Endodermal cell (in vitro differentiated cells): ENCODE measurements at places on chromosomes 12 and 14. TPM values are rescaled to one million over a fixed set of nuclear protein-coding genes. Genes with fewer than 3 reads are reported as not detected.

CLEC14A gene
- total RNA-seq: 0.29 to 0.70 TPM (median 0.59 TPM) in 3 replicates

BDKRB1 gene
- total RNA-seq: not detected in 3 replicates

NOVA1 gene
- 23.2 and 25.4 TPM in 2 replicates for total RNA-seq

LPAR5 gene
- total RNA-seq: 0.59 and 0.73 TPM in 2 replicates

DNA sequence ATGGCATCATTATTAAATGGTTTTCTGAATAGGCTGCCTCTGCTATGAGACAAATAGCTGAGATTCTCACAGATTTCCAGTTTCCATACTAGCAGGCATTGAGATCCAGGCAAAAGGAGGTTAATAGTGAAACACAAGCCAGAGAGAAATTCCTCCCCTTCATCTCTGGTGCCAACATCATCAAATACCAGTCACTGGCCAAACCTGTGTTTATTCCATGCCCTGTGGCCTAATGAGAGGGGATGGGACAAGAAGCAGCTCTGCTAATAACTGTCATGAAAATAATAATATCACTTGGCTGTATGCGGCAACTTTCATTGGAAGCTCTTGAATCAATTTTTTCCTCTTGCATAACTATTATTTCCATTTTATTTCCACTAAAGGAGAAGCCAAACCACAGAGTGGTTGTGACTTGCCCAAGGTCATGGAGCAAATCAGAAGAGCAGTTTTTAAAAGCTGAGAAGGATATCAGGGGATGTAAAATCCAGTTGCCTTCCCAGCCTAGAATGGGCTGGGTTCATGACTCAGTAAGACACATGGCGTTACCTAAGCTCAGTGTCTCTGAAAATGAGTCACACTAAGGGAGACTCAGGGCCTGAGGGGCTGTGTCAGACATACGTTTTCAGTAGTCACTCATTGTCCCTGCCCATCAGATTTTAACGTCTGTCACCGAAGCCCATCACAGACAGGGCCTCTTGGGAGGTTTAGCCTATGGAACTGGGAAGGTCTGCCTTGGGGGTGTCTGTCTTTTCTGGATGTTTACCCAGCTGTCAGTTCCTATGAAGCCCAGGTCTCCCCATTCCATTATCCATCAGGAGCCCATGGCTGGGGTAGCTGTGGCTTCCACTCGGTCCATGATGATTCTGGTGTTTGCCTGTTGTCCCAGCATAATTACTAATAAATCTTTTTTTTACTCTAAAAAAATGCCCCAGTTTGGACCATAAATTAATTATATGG, 208.8 kb upstream of the EEA1 start:
- no peak overlapping the region for H3K27ac ChIP-seq
- no peaks in the 10 kb centered on the region for H3K36me3 ChIP-seq
- H3K4me3 ChIP-seq: no peak overlapping the region
- no peaks in the 10 kb centered on the region for H3K27me3 ChIP-seq

DNA sequence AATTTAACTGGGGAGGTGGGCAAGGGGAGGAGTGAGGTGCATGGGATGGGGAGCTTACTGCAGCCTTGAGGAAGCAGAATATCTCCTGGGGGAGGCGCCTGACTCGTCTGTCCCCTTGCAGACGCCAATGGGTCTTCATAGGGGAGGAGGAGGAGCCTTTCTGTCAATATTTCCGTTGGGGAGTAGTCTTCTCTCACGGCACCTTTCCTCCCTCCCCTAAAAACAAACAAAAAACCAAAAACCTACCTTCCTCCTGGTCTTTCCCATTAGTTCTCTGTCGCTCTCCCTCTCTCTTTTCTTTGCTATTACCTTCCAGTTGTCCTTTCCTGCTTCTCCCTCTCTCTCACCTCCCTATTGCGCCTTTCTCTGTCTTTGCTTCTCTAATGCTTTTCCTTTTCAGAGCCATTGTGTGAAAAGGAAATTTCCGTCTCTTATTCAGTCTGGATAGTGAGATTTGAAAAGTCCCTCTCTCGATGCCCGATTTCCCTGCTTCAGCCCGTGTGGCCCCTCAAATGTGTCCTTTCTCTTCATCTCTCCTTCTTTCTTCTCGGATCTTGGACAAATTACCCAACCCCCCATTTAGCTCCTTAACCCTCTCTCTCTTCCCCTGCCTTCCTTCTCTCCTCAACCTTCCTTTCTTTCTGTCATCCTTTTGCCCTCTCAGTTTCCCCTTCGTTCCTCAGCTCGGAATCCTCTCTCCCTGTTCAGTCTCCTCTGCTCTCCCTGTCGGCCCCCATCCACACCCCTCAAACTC, 5.9 kb downstream of the GPR84 start:
- H3K4me1 ChIP-seq: peaks cover 28% of the 10 kb centered on the region
- no peaks in the 10 kb centered on the region for H3K27me3 ChIP-seq
- peak overlapping the region; percentile 92 for H3K4me3 ChIP-seq
- no peaks in the 10 kb centered on the region for H3K36me3 ChIP-seq

- H3K4me1 ChIP-seq: peaks cover 9% of the 10 kb centered on the region
- H3K27me3 ChIP-seq: peaks cover 39% of the 10 kb centered on the region
- H3K27ac ChIP-seq: no peak overlapping the region
- H3K4me3 ChIP-seq: peak overlapping the region; percentile 21
These were observed 59.2 kb upstream of the PELI2 start for GRCh38 chr14:56059054-56059453.

- peaks cover 6% of the 10 kb centered on the region for H3K4me1 ChIP-seq
- no peaks in the 10 kb centered on the region for H3K36me3 ChIP-seq
- H3K27ac ChIP-seq: no peak overlapping the region
- H3K4me3 ChIP-seq: no peak overlapping the region
- peak; percentile 80 for DNase-seq
- H3K27me3 ChIP-seq: no peaks in the 10 kb centered on the region
These were observed 145.9 kb upstream of the SLCO1C1 start for GRCh38 chr12:20549108-20549719.

DNA sequence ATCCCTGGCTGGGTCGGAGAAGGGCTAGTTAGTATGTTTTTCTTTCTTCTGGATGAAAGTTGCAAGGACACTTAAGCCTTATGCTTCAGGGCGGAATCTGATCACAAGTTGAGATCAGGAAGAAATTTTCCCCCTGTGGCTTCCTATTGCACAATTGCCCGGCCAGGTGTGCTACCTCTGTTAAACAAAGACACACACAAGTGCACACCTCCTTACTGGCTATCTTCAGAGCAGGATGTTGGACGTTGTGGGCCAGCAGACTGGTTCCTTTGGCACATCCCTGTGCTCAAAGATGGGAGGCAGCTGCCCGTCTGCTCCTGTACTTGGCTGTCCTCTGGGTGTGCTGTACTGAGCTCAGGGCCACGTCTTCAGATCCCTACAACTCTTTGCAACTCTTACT, 19.1 kb downstream of the ETV6 start:
- DNase-seq: peak; percentile 49
- peaks cover 10% of the 10 kb centered on the region for H3K27me3 ChIP-seq

DNA sequence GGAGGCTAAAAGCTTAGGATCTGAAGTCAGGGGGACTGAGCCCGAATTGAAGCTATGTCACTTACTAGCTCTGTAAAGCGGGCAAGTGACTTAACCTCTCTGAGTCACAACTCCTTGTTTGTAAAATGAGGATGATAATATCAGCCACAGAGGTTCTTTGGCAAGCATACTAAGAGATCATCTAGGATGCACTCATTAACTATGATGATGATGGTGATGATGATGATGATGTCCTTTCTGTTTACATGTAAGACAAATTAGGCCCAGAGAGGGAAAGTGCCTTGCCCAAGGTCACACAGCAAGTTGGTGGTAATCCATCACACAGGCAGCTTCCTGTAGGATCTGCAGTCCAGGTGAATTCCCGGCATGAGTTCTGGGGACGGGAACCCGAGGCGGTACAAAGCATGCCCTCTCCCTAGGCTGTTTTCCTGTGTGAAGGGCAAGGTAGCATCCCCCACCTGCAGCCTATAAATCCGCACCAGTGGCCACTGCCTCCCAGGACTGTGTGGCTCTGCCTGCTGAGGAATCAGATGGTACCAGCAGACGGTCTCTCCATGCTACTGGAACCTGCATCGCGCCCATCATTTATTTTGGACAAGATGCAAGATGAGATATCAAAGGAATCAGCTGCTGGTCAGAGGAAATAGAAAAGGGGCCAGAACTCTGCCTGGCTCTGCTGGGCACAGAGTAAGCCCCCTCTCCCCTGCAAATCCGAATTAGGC, 55.2 kb downstream of the MAP1LC3B2 start:
- H3K4me1 ChIP-seq: no peaks in the 10 kb centered on the region
- H3K36me3 ChIP-seq: no peaks in the 10 kb centered on the region
- no peak overlapping the region for H3K27ac ChIP-seq
- H3K4me3 ChIP-seq: no peak overlapping the region
- DNase-seq: no peak

DNA sequence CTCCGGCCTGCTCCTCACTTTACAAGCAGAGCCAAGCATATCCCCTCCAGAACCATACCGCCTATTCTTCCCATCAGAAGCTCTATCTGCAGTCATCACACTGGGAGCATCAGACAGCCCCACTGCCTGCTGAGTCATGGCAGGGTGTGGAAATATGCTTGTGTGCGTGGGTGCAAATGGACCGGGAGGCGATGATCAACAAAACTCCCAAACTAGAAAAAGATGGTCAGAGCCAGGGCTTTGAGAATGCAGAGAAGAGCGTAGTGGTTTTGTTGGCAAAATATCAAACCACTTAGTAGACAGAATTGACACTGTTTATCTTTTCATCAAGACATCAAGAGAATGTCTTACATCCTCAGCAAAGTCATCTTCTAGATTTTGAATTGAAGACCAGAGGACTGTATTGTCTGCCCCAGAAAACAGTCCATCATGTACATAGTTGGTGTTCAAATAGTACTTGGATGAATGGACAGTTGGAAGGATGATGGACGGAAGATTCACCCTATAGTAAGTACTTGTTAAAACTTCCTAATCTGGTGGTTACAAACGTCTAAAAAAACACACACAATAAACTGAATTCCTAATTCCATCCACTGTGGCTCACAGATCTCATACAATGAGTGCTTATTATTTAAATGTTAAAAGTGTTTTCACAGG, 54.9 kb downstream of the VWF start:
- no peaks in the 10 kb centered on the region for H3K27me3 ChIP-seq
- H3K27ac ChIP-seq: no peak overlapping the region
- no peaks in the 10 kb centered on the region for H3K4me1 ChIP-seq
- H3K4me3 ChIP-seq: no peak overlapping the region

DNA sequence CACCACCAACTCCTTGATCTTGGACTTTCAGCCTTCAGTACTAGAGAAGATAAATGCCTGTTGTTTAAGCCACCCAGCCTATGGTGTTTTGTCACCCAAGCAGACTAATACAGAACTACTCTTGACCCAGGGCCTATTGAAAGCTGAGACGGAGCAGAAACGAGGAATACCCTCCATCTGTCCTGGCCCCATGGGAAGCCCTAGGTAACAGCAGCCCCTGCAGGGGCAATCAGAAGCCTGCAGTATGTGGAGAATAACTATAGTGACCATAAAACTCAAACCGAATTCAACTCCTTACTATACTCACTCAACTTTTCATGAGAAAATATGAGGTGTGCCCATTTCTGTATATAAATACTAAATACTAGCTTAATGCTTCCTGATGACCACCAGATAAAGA, 307.4 kb downstream of the NUAK1 start:
- no peak overlapping the region for H3K27ac ChIP-seq
- no peaks in the 10 kb centered on the region for H3K4me1 ChIP-seq
- no peak overlapping the region for H3K4me3 ChIP-seq
- H3K36me3 ChIP-seq: no peaks in the 10 kb centered on the region
- H3K27me3 ChIP-seq: no peaks in the 10 kb centered on the region

- no peaks in the 10 kb centered on the region for H3K4me1 ChIP-seq
- H3K4me3 ChIP-seq: peak overlapping the region; percentile 92
- no peaks in the 10 kb centered on the region for H3K27me3 ChIP-seq
- no peak overlapping the region for H3K27ac ChIP-seq
- peaks cover 4% of the 10 kb centered on the region for H3K36me3 ChIP-seq
- no peak for DNase-seq
These were observed 2.2 kb downstream of the FRMD6 start for GRCh38 chr14:51653775-51654532.

GRCh38 chr14:100328495-100329163, 5.5 kb downstream of the SLC25A47 start:
- H3K36me3 ChIP-seq: peaks cover 13% of the 10 kb centered on the region
- no peaks in the 10 kb centered on the region for H3K4me1 ChIP-seq
- DNase-seq: peak; percentile 46
- H3K4me3 ChIP-seq: no peak overlapping the region
- no peak overlapping the region for H3K27ac ChIP-seq
- no peaks in the 10 kb centered on the region for H3K27me3 ChIP-seq

DNA sequence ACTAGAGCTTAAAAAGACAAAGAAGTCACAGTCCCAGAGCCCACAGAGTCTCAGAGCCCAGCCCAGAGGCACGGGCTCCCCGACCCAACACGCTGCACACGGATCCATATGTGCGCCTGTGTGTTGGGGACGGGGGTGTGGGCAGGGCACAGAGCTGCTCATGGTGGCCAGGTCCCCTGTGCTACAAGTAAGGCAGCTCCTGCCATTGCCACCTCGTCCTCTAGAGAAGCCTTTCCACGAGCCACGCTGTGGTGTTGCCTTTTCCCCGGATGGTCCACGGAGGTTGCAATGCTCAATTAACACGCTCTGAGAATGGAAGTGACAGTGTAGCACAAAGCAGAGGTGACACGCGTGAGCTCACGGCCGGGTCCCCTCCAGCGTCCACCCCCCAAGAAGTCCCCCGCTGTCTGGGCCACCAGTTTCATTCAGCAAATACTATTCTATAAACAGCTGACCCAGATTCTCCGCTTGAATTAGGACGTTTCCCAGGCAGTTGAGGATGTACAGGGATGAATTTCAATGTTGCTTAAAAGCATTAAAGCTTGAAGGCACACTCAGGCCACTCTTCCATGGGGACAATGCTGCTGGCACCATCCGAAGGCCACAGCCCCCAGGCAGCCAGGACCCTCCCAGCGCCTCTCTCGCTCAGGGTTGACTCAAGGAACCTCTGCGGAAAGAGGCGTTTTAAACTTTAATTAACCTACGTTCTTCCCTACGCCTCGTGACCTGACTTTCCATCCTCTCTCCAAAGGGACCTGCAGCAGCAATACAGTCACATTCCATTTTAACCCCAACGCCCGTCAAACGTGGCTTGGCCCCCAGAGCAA, 22.7 kb upstream of the EIF5 start:
- no peaks in the 10 kb centered on the region for H3K36me3 ChIP-seq
- H3K4me3 ChIP-seq: no peak overlapping the region
- DNase-seq: no peak
- H3K27me3 ChIP-seq: no peaks in the 10 kb centered on the region
- no peak overlapping the region for H3K27ac ChIP-seq
- peaks cover 5% of the 10 kb centered on the region for H3K4me1 ChIP-seq

GRCh38 chr12:105419606-105420005, 89.1 kb downstream of the C12orf75 start:
- DNase-seq: no peak
- H3K27ac ChIP-seq: no peak overlapping the region
- no peaks in the 10 kb centered on the region for H3K27me3 ChIP-seq
- H3K36me3 ChIP-seq: no peaks in the 10 kb centered on the region
- H3K4me1 ChIP-seq: peaks cover 6% of the 10 kb centered on the region

- peaks cover 21% of the 10 kb centered on the region for H3K36me3 ChIP-seq
- H3K4me1 ChIP-seq: peaks cover 4% of the 10 kb centered on the region
- no peak overlapping the region for H3K4me3 ChIP-seq
- H3K27ac ChIP-seq: no peak overlapping the region
These were observed 18.8 kb downstream of the SLC25A29 start for GRCh38 chr14:100287202-100287997.
